ENCODE measurements at places on chromosomes 7 and 10.
A peak's percentile ranks its signal among the peaks of the same experiment; 100 is the strongest.

DNA sequence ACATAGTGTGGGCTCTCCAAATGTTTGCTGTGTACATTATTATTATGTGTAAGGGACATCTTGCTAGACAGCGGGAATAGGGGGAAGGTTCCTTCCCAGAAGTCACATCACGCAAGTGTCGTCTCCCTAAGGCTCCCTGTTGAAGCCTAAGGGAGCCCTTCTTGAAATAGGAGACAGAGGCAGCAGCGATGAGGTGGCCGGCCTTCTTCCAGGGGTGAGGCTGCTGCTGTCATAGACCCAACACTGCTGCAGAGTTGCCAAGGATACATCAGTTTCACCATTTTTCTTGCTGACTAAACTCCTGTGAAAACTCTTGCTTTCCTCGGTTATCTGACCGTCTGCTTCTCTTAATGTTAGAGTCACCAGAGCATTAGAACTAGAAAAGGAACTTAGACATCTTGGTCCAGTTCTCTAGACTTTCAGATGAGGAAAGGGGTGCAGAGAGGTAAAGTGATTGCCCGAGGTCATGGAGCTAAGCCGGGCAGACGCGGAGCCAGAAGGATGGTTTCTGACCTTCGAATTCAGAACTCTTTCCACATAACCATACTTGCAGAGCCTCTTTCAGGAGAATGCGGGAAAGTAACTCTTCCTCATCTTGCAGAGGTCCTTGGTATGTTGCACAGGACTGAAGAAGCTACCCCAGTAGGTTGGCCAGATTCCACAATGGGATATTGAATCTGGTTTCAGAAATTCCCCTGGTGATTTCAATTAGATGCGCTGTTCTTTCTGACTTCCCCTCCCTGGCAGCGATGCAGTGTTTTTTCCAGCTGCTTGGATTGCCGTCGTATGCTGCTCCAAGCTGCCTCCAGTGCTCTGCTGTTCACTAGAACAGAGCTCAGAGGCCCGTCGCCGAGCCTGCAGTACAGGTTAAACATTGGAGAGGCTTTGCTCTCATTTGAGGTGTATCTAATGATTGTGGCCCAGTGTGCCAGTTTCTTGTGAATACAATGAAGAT lies 217.1 kb downstream of the CAMK1D start:
- DNase-seq = no peak

DNA sequence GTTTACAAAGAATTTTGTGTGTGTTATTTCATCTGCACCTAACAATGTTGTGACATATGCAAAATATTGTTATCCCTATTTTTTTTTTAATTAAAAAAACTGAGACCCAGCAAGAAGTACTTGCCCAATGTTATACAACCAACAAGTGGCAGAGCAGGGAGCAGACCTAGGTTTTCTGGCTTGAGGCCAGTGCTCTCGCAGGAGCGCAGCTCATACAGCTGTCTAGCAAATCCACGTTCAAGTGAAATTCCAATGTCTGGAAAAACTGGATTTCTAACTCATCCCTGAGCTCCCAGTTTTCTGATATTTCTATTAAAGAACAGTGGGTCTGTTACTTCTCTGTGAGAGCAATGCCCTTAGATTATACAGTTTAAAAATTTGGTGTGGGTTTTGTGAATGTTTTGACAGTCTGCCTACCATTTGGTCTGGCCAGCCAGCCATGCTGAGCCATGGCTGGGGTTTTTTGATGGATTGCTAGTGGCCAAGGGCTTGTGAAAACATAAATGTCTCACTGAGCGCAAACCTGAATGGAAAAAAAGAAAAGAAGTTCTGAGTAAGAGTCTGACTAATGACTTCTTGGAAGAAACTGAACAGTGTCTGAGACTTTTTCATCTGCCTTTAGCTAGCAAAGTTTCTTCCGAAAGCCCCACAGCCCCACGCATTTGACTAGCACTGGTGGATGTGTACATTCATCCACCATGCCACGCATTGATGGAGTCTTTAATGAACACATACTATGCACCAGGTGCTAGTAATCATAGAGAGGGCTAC lies 15.4 kb upstream of the PRF1 start:
- DNase-seq = no peak

GRCh38 chr10:60921633-60922032 lies 22.4 kb downstream of the RHOBTB1 start:
- no peak for DNase-seq

GRCh38 chr10:124417895-124418725 lies 613 bp downstream of the OAT start:
- no peak for DNase-seq

DNA sequence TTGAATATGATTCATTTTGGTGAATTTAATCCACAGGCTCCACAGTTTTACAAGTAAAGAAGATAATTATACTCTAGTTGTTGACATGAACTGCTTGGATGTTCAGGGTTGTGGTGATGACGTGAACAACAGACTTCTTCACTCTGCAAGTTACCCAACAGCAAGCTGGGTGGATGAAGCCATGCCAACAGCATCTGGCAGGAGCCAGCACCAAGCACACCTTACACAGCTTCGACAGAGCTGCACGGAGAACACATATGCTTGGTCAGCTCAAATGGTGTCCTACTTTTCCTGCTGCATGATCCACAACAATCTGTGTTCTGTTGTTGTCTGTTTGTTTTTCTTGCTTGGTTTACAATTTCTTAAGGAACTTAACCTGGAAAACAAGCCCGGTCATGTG lies 9.8 kb downstream of the NOD1 start:
- DNase-seq = no peak

GRCh38 chr7:64098-64915 lies 128.1 kb upstream of the FAM20C start:
- DNase-seq = no peak

GRCh38 chr10:114668375-114669080 lies 10.5 kb upstream of the ABLIM1 start:
- no peak for DNase-seq

DNA sequence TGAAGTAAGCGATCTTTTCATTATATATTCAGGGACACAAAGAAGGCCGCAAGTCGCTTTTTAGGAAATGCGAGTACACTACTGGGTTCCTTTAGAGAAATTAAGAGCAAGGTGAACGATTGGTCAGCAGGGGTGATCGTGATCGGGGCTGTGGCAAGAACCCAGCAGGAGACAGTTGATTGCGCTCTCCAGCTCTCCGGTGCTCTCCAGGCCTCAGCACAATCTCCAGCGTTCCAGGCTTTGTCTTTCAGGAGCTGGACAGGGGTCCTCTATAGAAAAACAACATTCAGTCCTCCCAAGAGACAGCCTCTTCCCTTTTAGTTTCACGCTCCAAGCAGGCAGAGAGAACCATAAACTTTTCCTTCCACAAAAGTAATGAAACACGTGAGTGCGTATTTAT lies 170.5 kb upstream of the KLF6 start:
- DNase-seq = no peak

DNA sequence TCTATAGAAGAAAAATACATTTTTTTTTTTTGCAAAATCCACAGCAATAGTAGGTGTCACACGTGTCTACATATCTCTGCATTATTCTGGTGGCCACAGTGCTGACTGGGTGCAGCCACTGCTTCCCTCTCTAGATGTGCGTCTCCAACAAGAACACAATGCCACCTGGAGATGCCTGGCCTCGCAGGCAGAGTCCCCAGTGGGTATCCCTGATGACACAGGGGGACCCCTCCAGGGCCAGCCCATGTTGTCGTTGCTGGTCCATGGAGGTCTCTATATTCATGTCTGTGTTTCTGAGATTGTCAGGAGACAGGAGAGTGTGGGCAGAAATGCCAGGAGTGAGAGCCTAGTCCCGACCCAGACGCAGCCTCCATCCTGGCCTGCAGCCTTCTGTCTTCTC lies 345.9 kb upstream of the SHH start:
- no peak for DNase-seq

GRCh38 chr10:91511549-91512330 lies 101.6 kb downstream of the HECTD2 start:
- DNase-seq = peak; percentile 45

GRCh38 chr10:13483073-13483472 lies 45.7 kb downstream of the BEND7 start:
- DNase-seq = no peak

DNA sequence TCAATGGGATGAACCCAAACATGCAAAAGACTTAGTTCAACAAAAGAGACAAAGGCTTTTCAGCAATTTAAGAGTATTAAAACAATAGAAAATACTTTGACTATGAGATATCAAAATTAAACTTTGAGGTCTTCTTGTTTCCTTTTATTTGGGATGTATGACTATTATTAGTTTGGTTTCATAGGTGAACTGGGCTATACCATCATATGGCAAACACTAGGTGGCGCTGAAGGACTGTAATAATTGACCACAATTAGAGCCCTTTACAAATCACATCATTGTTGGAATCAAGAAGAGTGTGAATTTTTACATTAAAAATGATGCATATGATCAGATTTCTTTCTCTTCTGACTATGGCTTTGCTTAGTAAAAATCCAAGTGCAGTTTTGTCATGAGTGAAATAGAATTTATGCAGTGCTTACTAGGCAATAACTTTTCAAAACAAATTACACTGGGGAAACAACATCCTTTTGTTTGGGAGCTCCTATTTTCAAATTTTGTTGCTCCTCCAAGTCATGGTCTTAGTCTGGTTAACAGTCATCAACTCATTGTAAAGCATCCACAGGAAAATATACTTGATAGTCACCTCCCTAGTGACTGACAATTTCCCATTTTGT lies 14.7 kb upstream of the NXPH1 start:
- DNase-seq = peak; percentile 37

GRCh38 chr10:60801522-60801921 lies 23.2 kb downstream of the CDK1 start:
- DNase-seq = no peak

DNA sequence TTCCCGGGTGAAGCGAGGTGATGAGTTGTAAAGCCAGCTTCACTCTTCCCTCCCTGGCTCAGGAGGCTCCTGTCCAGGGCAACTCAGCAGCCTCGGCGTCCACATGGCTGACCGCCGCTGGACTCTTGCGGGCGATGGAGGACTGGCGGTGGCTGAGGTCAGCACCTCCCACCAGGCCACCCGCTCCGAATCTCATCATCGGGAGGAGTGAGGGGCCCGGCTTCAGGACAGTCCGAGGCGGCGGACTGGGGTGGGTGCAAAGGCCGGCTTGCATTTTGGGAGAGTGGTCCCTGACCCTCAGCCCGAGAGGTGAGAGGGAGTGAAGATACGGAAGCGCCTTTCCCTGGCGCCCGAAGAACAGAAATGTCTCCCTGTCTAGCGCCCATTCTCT lies 759 bp downstream of the DNAJB12 start:
- no peak for DNase-seq

- DNase-seq = no peak
These were observed 36.2 kb downstream of the SLC35B4 start for GRCh38 chr7:134280508-134280907.

DNA sequence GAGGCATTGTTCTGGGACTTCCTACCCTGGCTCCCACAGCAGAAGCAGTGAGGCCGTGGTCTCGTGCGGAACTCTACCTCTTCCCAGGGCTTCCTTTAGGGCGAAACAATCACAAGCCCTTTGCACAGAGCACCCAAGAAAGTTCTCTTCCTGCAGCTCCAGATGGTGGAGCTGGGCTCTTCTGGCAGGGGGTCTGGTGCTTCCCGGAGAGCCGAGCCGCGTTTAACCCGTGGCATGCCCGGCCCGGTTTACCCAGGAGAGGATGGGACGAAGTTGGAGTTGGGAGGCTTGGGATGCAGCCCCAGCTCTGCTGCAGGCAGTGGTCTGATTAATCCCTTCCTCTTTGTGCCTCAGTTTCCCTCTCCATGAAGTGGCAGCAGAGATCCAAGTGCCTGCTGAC lies 9.0 kb upstream of the ATP6V0E2 start:
- DNase-seq = no peak

- DNase-seq = no peak
These were observed 65.3 kb downstream of the CARD11 start for GRCh38 chr7:2978408-2978807.

DNA sequence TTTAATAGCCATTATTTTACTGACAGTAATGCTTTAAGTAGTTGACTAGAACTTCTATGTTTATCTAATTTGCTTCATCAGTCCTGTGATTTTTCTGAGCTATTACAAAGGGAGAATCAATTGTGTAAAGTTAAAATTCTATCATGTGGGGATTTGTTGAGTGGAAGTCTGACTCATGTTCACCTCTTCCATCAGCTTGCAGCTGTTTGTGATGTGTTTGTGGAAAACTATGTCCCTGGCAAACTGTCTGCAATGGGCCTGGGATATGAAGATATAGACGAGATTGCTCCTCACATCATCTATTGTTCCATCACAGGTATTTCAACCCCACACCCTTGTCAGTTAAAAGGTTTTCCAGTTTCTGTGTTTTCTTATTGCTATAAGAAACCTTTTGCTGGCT lies 59.9 kb downstream of the SUGCT start:
- peak; percentile 6 for DNase-seq

DNA sequence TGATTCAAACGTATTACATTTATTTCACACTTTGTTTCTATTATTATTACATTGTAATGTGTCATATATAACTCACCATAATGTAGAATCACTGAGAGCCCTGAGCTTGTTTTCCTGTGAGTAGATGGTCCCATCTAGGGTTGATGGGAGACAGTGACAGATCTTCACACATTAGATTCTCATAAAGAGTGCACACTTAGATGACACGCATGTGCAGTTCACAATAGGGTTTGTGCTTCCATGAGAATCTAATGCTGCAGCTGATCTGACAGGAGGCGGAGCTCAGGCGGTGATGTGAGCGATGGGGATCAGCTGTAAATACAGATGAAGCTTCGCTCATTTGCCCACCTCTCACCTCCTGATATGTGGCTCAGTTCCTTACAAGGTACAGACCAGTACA lies 36.1 kb downstream of the BMPER start:
- no peak for DNase-seq

DNA sequence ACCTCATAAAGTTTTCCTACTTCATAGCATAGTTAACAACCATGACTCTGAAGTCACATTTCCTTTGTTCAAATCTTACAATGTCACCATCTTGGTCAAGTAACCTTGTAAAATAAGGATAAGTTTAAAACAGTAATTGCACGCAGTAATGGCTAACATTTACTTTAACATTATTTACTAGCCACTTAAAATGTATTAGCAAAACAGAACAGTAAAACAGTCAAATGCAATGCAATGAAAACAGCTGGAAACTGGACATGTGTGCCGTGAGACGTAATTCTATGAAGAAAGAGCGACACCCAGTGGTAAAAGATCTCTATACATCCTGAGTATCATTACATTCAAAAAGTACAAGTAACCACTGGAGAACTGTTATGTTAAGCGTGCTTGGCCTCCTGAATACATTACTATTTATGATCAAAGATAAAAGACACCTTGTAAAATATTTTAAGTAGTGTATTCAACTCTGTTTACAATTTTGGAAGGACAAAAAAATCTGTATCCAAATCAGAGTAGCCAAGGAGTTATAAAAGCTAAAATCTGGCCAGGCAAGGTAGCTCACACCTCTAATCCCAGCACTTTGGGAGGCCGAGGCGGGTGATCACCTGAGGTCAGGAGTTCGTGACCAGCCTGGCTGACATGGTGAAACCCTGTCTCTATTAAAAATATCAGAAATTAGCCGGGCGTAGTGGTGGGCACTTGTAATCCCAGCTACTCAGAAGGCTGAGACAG lies 27.2 kb downstream of the ATE1 start:
- peak; percentile 72 for DNase-seq

GRCh38 chr7:151246851-151247580 lies 1.5 kb downstream of the SMARCD3 start:
- DNase-seq = no peak

- DNase-seq = no peak
These were observed 10.0 kb upstream of the CHCHD1 start for GRCh38 chr10:73771722-73772280.

Data from HFF-Myc (cell line).